ENCODE measurements at places on chromosomes 1 and 21.

DNA sequence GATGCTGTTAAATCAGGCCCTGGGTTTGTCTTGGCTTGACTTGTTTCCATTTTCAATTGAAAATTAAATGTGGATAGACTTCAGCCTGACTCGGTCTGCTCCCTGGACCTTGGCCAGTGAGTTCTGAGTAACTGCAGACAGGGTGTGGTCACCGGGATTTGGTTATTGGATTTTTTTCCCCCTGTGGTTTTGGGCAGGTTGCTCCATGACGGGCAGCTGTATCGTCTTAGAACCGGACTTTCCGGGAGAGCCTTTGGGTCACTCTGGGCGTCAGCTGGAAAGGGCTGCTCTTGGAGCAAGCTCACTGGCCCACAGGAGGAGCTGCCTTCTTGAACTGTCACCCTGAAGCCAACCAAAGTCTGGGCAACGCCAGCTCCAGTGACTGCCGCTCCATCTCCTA is 75.0 kb downstream of the CLIC6 start:
- DNase-seq = no peak

DNA sequence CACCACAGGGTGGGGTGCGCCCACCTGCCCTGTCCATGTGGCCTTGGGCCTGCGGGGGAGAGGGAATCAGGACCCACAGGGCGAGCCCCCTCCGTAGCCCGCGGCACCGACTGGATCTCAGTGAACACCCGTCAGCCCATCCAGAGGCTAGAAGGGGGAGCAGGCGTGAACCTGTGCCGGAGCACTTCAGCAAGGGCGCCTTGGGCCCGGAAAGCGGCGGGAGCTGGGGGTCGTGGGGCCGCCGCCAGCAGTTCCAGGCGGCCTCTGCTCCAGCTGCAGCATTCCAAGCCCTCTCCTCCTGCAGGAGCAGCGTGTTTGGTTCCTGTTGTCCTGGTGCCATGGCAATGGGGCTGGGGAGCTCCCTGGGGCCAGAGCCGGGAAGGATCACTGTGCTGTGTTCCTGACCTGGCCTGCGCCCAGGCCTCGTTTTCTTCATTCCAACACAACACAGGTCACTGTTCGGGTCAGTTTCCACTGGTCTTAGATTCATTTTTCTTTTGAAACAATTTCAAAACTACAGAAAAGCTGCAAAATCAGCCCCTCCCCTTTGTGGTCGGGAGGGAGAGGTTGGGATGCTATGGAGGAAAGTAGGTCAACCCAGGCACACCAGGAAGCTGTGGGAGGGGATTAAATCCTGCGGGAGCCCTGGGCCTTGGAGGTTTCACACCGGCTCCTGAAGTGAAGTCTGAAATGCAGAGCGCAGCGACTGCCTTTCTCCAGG is 18.8 kb downstream of the SLX9 start:
- DNase-seq = peak; percentile 61

DNA sequence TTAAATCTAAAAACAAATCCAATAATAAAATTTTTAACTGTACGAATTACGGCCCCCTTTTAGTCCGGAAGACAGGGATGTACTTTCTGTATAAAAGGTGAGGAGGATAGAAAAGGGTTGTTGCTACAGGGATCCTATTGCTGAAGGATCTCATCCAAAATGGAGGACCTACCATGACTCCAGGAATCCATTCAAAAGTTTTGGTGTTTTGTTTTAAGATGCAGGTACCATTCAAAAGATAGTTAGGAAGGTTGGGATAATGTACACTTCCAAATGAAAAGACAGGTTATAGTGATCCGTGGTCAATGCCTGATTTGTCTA is 1.3 kb upstream of the ENAH start:
- no peak for DNase-seq

DNA sequence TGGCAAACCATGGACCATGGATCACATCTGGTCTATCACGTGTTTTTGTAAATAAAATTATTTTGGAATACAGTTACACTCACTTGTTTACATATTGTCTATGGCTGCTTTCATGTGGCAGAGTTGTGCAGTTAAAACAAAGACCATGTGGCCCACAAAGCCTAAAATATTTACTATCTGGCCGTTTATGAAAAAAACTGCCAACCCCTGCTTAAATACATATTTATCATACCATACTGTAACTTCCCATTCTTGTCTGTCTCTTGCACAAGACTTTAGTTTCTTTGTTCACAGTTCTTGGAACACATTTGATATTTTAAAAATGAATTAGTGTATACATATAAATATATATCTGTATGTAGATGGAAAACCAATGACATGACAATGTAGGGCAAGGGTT is 141.5 kb downstream of the PAPPA2 start:
- DNase-seq = no peak

DNA sequence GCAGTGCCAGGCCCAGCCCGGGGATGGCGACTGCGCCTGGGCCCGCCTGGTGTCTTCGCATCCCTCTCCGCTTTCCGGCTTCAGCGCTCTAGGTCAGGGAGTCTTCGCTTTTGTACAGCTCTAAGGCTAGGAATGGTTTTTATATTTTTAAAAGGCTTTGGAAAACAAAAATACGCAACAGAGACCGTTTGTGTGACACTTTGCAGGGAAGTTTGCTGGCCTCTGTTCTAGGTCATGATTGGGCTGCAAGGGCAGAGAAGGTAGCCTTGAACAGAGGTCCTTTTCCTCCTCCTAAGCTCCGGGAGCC is 719 bp downstream of the SOD1 start:
- no peak for DNase-seq

DNA sequence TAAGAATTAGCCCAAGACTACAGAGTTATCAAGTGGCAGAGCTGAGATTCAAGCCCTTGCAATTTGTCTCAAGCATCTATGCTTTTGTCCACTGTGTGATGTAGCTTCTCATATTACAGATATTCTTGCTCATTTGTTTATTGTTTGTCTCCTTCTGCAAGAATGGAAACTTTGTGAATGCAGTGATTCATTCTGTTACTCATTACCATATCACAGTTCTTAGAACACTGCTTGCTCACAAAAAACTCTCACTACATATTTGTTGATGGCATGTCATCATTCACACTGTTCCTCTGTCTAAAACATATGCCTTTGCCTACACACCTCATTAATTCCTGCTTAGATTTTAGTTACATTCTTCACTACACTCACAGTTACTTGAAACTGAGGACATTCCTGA is 1198.9 kb downstream of the PLA2G4A start:
- no peak for DNase-seq

GRCh38 chr1:223074445-223075300 is 68.4 kb downstream of the TLR5 start:
- DNase-seq = no peak

DNA sequence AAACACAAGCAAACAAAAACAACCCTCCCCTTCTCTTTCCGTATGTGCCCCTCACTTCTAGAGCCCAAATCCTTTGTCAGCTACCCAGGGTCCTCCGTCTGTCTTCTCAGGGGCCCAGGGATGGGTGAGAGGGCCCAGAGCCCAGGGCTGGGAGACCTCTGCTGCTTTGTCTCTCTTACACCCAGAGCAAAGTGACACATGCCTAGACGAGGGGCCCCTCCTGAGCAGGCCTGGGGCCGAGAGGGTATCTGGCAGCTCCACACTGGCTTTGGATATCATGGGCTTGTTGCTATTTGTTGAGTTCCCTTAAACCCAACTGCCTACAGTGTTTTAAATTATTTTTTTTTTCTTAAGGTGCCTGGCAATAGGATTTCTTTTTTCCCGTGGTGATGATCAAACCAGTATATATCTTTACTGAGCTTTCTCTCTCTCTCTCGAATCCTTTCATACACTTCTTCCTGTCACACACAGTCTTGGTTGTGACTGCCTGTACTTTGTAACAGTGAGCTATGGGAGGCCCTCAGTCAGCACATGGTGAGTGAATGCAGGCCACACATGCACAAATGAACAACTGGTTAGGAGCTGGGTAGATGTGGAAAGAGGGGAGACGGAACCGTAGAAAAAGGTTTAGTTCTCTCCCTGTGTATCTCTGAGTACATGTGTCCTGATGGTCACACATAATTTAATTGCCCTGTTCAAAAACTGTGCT is 14.5 kb downstream of the RASSF5 start:
- no peak for DNase-seq

- DNase-seq = no peak
Measured at GRCh38 chr1:206892351-206892984, 4.8 kb upstream of the IL24 start.

DNA sequence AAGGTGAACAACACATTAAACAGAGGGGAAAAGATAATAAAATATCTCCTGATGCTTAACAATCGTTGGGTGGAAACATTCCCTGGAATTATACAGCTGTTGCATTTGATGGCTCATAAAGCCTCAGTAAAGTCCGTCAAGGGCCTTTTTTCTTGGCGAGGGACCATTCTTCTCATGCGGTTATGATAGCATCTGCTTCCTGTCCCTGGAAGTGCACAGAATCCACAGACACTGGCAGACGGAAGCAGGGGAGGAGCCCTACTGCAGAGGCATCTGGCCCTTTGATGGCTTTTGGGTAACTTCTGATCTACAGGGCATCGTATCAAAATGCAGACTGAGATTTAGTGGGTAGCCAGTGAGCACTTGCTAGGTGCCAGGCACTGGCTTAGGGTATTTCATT is 286.9 kb downstream of the KIF26B start:
- DNase-seq = no peak

DNA sequence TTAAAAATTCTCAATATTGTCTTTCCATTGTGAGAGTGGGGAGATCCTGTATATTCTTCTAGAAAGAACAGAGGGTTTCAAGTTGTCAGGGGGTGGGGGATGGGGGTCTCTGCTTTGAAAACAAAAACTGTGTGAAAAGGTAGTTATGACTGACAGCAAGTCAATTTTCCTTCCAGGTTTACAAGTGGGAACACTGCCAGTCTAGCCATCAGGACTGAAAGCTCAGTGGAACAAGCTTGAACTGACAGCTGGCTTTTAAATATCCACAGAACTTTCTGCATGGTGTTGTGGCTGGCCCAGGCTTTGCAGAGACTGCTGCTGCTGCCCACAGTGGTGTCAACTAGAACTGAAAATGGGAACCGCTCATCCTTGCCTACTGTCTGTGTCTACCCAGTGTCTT is 162.6 kb downstream of the TNR start:
- no peak for DNase-seq

DNA sequence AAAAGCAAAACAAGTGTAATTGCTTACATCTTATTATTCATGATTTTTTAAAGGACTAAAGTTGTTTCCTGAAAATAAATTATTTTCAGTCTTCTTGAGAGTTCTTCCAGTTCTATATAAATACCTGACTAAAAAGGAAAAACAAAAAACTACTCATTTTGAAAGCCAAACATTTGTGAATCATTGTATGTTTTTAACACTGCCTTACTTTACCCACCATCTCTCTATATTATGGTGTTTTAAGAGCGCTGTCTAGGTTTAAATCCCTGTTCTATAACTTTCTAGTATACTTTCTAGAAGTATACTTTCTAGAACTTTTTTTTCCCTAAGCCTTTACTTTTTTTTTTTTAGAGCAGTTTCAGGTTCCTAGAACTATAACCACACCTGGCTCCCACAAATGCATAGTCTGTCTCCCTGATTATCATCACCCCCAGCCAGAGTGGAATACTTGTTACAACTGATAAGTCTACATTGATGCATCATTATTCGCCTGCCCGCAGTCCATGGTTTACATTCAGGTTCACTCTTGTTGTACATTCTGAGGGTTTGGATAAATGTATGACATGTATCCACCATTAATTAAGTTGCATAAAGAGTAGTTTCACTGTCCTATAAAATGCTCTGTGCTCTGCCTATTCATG is 9.8 kb downstream of the RSBN1 start:
- DNase-seq = no peak

DNA sequence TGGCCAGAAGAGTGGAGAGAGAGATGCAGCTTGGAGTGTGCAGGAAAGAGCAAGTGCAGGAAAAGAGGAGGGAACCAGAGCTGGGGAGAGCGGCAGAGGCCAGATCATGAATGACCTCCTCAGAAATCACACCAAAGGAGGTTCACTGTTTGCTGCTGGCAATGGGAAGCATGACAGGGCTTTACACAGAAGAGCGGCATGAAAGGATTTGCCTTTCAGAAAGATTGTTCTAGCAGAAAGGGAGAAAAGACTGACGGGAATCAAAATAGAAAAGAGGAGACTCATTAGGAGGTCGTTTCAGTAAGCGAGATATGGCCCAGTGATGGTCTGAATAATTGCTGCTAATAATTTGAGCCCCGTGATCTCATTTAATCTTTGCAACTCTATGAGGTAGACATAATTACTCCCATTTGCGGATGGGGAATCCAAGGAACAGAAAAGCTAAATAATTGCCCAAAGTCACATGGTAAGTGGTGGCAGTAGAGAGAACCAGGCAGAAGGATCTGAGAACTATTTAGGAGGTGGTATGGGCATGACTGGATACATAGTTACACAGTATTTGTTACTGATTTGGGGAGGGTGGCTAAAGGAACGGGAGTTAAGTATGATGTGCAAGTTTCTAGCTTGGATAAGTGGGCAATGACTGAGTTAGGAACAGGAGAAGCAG is 12.5 kb upstream of the HNRNPR start:
- DNase-seq = peak; percentile 57

DNA sequence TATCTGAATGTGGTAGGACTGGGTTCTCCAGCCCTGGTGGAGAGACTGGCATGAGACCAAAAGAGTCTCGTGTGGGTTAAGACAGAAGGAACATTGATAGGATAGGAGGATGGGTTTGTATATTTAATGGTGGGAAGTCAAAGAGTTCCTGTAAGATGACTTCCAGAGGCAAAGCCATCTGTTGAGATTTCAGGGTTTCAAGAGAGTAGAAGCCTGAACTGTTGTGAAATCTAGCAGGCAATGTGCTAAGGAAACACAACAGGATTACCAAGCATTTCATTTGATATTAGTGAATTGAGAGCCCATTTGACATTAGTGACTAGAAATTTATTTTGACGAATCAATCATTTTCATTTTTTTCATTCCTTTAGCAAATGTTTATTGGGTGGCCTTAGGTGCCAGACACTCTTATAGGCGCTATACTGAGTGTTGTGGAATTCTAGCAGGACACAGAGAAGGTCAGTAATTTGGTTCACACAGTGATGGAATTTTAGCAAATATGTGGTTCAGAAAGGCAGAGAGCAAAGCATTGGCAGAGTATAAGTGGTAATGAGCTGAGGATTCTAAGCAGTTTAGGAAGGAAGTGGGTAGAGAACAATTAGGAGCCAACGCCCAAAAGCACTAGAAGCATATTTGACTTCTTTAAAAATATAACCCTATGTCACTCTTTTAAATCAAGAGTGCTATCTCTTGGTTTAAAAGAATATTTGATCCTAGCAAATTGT is 149.3 kb downstream of the AK5 start:
- DNase-seq = no peak

DNA sequence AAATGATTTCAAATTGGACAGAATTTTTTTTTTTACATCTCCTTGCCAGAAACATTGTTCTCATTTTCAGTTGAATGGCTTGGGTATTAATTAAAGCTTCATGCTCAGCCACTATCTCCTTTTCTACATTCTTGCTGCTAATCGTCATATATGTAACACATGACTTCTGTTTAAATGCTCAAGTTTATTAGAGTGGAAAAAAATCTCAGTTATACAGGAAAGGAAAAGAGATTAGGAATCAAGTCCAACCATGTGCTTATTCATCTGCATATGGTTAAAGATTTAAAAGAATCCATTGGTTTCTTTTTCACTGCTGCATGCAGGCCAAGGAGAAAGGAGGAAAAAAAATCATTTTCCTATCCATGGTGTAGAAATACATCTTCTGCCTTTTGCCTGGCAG is 47.3 kb upstream of the CNN3 start:
- DNase-seq = no peak

GRCh38 chr1:234009668-234010067 is 105.2 kb downstream of the SLC35F3 start:
- DNase-seq = no peak

- DNase-seq = no peak
Measured at GRCh38 chr1:19734472-19734999, 65.2 kb downstream of the TMCO4 start.

All from neuronal stem cell (in vitro differentiated cells).